ENCODE measurements at places on chromosomes 2 and 18.
A peak's percentile ranks its signal among the peaks of the same experiment; 100 is the strongest.

GRCh38 chr18:23963443-23964165 lies 51.0 kb upstream of the TTC39C start:
- no peak overlapping the region for H3K4me3 ChIP-seq
- H3K36me3 ChIP-seq, result no peaks in the 10 kb centered on the region
- no peaks in the 10 kb centered on the region for H3K27me3 ChIP-seq
- no peak for DNase-seq

DNA sequence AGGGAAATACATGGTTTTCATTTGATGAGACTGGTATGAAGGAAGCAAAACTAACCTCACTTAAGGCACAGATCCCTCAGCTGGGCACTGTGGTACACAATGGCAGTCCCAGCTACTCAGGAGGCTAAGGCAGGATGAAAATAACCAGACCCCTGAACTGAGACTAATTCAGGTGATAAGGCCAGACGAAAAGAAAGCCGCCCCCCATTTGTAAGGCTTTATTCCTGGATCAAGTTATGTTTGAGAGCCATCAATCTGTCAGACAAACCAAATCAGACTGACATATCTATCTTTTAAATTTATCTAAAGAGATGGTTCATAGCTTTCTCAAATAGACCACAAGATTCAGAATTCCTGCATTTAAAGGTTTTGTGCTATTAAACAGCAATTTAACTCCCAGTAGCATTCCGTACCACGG lies 4.1 kb downstream of the SRSF7 start:
- peaks cover 41% of the 10 kb centered on the region for H3K4me1 ChIP-seq
- no peak overlapping the region for H3K4me3 ChIP-seq
- H3K27ac ChIP-seq, result peak overlapping the region; percentile 8
- DNase-seq, result no peak
- H3K27me3 ChIP-seq, result no peaks in the 10 kb centered on the region
- H3K36me3 ChIP-seq, result peaks cover 64% of the 10 kb centered on the region

DNA sequence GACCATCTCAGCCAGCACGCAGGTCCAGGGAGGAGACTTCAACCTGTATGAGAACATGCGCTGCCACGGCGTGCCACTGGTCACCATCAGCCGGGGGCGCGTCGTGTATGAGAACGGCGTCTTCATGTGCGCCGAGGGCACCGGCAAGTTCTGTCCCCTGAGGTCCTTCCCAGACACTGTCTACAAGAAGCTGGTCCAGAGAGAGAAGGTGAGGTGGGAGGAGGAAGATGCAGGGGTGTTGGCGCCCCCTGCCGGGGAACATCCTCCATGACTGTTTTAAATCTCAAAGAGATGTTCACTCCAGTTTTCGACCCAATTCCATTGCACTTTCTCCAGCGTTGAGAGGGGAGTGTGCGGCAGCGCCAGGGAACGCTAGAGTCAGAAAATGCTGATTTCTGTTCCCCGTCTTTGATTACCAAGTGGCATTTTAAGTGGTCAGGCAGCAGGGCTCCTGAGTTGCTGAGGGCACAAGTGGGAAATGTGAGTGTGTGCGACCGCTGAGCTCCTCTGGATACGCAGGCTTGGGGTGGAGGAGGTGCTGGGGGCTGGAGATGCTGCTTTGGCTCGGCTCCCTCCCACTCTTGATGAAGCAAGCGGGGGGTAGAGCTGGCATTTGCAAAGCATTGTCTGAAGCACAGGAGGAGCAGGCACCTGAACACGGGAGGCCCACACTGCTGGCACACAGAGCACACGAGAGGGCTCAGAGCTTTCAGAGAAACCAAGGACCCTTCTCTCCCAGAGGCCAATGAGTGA lies 27.7 kb upstream of the MAPRE3 start:
- H3K36me3 ChIP-seq, result no peaks in the 10 kb centered on the region
- no peak overlapping the region for H3K27ac ChIP-seq
- DNase-seq, result peak; percentile 64
- H3K4me1 ChIP-seq, result no peaks in the 10 kb centered on the region
- no peak overlapping the region for H3K4me3 ChIP-seq
- no peaks in the 10 kb centered on the region for H3K27me3 ChIP-seq

- no peak overlapping the region for H3K27ac ChIP-seq
- no peaks in the 10 kb centered on the region for H3K27me3 ChIP-seq
- H3K4me3 ChIP-seq, result no peak overlapping the region
- H3K36me3 ChIP-seq, result no peaks in the 10 kb centered on the region
Observed at GRCh38 chr18:13461469-13461868, 242.9 kb downstream of the LDLRAD4 start.

DNA sequence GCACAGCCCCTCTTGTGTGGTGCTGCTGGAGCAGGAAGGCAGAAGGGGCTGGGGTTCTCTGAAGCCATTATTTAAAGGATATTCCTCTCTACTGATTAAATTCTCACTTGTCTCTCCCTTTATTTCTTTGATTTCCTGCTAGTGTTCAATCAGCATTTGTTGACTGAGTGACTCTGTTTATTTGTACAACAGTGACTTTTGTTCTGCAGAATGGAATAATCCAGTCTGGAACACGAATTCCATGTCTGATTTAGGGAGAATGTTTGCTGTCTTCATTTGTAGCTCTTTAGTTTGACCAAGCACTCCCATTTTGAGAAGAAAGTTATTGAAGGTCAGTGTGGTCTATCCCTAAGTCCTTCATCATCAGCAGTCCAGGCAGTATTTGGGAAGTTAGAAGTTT lies 141.2 kb downstream of the SETBP1 start:
- no peak for DNase-seq
- no peak overlapping the region for H3K4me3 ChIP-seq
- no peak overlapping the region for H3K27ac ChIP-seq
- H3K36me3 ChIP-seq, result no peaks in the 10 kb centered on the region
- H3K4me1 ChIP-seq, result no peaks in the 10 kb centered on the region
- no peaks in the 10 kb centered on the region for H3K27me3 ChIP-seq

DNA sequence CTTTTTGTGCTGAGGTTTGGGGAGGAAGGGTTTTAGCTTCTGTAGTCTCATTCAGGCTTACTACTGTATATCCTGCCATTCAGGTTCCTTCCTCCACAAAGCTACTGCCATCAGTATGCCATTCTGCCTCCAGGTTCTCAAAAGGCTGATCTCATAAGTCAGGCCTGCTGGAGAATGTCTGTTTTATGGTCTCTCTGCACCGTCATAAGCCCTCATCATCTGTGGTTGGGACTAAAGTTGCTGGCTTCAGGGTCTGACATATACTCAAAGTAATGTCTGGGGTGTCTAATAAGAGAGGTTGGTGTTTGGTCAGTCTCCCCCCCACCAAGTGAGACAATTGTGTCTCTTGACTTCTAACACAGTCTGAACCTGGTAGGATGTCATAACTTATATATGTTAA lies 36.2 kb upstream of the CCBE1 start:
- no peak overlapping the region for H3K4me3 ChIP-seq
- no peak overlapping the region for H3K27ac ChIP-seq
- H3K4me1 ChIP-seq, result no peaks in the 10 kb centered on the region
- no peaks in the 10 kb centered on the region for H3K27me3 ChIP-seq

DNA sequence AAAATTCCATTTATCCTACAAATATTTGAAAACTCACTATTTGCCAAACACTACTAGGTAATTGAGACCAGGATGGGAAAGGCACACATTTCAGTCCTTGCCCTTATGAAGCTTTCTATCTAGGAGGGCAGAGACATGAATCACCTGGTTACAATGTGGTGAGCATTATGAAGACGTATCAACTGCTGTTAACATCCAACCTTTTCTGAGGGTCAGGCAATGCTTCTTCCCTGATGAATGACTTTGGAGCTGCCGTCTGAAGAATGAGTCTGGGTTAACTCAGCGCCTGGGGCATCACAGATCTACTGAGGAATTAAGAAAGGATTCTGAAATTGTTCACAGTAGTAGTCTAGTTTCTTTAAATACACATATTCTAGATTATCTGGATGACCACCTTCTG lies 62.1 kb upstream of the NOSTRIN start:
- no peaks in the 10 kb centered on the region for H3K27me3 ChIP-seq
- H3K27ac ChIP-seq, result no peak overlapping the region
- no peak overlapping the region for H3K4me3 ChIP-seq
- no peaks in the 10 kb centered on the region for H3K36me3 ChIP-seq

DNA sequence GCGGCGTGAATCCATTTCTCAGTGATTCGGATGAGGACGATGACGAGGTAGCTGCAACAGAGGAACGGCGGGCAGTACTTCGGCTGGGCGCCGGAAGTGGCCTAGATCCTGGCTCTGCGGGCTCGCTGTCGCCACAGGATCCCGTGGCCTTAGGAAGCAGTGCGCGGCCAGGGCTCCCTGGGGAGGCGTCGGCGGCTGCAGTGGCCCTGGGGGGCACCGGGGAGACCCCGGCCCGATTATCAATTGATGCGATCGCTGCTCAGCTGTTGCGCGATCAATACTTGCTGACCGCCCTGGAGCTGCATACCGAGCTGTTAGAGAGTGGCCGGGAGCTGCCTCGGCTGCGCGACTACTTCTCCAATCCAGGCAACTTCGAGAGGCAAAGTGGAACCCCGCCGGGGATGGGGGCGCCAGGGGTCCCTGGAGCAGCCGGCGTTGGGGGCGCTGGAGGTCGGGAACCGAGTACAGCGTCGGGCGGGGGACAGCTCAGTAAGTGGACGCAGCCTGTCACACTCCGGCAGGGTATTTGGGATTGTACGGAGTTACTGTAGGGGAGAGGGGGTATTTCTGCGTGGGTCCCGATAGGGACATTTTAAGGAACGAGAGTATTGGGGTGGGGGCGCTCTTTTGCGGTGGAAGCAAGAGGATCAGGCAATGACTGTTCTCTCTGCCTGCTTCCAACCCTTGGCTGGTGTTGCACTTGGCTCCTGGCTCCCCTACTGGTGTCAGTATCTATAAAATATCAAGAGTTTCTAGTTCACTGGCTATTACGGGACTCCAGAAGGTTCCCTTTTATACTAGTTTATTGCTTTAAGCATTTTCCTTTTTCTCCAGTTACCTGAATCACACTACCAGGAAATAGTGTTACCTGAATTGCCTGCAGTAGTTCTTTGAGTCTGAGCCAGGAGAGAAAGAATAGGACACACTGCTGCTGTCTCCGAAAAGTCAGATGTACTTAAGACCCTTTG lies 772 bp downstream of the RELCH start:
- peak; percentile 34 for DNase-seq
- H3K36me3 ChIP-seq, result no peaks in the 10 kb centered on the region
- H3K4me3 ChIP-seq, result peak overlapping the region; percentile 97
- H3K4me1 ChIP-seq, result peaks cover 22% of the 10 kb centered on the region

DNA sequence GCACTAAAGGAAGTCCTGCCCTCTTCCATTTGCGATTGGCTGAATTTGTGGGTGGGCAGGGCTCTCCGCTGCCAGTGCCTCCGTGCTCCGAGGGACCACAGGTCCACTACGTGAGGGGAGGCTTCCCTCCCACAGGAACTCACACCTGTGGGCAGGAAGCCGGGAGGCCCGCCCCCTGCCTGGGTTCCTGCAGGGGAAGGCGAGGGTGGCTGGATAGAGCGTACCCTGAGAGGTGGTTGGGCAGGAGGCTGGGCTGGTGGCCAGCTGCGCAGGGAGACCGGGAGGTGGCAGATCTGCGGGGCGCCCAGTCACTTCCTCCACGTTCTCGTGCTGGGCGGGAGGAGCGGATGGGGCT lies 47.0 kb upstream of the PTH2R start:
- no peaks in the 10 kb centered on the region for H3K27me3 ChIP-seq
- H3K27ac ChIP-seq, result no peak overlapping the region
- no peaks in the 10 kb centered on the region for H3K4me1 ChIP-seq
- no peak for DNase-seq
- no peak overlapping the region for H3K4me3 ChIP-seq
- H3K36me3 ChIP-seq, result peaks cover 9% of the 10 kb centered on the region

- H3K4me3 ChIP-seq, result no peak overlapping the region
- peaks cover 11% of the 10 kb centered on the region for H3K4me1 ChIP-seq
- no peak for DNase-seq
Observed at GRCh38 chr2:29923110-29923721, 1.8 kb upstream of the ALK start.

- no peaks in the 10 kb centered on the region for H3K36me3 ChIP-seq
- no peak overlapping the region for H3K27ac ChIP-seq
- no peak overlapping the region for H3K4me3 ChIP-seq
- peaks cover 13% of the 10 kb centered on the region for H3K4me1 ChIP-seq
- no peak for DNase-seq
Observed at GRCh38 chr2:36359067-36359466, 3.5 kb downstream of the CRIM1 start.

DNA sequence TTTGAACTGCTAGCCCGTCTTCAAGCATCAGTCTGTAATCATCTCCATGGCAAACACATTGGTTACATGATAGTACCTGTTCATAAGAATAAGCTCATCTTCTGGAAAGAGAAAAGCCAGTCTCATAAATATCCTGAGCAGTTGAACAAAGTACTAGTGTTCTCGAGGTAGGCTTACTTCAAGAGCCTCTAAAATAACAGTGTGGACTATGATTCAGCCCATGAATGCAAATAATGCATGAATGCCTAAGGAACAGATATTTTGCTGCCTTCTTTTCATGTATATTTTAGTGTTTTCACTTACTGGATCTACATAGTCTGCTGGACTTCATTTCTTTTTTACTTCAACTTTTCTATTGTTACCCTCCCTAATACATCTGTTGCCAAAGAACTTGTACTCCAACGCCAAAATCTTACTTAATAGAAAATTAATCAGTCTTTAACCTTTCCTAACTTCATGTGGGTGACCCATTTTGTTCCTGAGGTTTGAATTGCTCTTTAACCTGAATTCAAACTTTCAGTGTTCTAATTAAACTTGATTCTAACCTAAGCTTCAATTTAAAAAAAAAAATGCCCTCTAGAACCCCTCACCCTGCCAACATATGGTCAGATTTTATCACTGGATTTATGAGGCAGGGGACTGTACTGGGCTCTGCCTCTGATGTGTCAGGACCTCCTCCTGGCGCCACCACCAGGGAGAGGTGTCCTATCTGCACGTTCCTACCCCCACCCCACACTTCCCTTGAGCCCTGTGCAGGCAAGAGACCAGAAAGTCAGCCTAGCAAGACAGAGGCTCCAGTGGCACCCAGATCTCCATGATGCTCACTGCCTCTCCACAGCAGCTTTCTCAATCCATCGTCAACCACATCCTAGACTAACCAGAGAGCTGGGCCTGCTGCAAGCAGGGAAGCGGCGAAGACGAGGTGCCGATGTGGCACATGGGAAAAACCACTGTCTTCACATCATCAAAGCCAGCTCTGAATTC lies 264.7 kb upstream of the ID2 start:
- H3K27me3 ChIP-seq, result no peaks in the 10 kb centered on the region
- no peak for DNase-seq
- no peak overlapping the region for H3K27ac ChIP-seq
- H3K36me3 ChIP-seq, result no peaks in the 10 kb centered on the region
- H3K4me3 ChIP-seq, result no peak overlapping the region
- no peaks in the 10 kb centered on the region for H3K4me1 ChIP-seq

DNA sequence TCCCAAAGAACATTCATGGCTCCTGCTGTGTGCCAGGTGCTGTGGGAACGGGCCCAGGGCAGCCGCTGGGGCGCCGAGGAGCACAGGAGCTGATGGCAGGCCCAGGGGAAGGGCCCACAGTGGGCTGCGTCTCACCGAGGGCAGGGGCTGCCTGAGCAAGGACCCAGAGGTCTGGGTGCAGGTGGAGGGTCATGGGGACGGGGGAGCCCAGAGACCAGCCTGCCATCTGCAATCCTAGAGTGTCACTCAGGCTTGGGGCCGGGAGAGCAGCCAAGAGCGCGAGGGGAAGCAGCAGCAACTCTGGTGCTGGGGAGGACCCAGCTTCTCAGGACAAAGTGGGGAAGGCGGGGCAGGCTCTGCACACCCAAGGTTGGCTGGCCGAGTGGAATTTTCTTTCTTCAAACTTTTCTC lies 207.4 kb downstream of the HDAC4 start:
- H3K4me1 ChIP-seq, result no peaks in the 10 kb centered on the region
- H3K36me3 ChIP-seq, result no peaks in the 10 kb centered on the region
- no peak overlapping the region for H3K27ac ChIP-seq
- no peak for DNase-seq
- no peaks in the 10 kb centered on the region for H3K27me3 ChIP-seq

- no peaks in the 10 kb centered on the region for H3K27me3 ChIP-seq
- DNase-seq, result no peak
- H3K4me1 ChIP-seq, result peaks cover 39% of the 10 kb centered on the region
- no peaks in the 10 kb centered on the region for H3K36me3 ChIP-seq
- H3K4me3 ChIP-seq, result no peak overlapping the region
Observed at GRCh38 chr2:25290811-25291495, 50.8 kb downstream of the DNMT3A start.

Measured in naive thymus-derived CD4-positive, alpha-beta T cell (primary cell).